NCI-H1105 (cell line): ENCODE measurements at places on chromosomes 4 and X.

DNA sequence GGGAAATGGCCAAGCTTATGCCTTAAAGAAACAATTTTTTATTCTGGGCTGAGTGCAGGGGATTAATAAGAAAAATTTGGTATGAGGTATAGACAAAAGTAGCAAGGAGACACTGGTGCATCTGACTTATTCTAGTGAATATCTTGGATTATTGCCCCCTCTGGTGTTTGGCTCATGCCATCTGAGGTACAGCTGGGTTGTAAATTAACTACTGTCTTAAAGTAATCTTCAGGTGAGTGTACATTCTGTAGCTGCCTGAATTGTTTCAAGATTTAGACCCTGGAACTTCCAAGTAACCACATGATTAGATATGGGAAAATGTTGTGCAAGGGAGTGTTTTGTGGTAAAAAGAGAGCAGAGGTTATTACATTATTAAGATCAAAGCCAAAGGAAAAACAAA lies 988.7 kb downstream of the FAM133A start:
- DNase-seq, result no peak

GRCh38 chr4:128488055-128488705 lies 200.6 kb upstream of the PGRMC2 start:
- no peak for DNase-seq

- DNase-seq, result peak; percentile 3
Observed at GRCh38 chrX:129522184-129523078, 859 bp downstream of the SMARCA1 start.

DNA sequence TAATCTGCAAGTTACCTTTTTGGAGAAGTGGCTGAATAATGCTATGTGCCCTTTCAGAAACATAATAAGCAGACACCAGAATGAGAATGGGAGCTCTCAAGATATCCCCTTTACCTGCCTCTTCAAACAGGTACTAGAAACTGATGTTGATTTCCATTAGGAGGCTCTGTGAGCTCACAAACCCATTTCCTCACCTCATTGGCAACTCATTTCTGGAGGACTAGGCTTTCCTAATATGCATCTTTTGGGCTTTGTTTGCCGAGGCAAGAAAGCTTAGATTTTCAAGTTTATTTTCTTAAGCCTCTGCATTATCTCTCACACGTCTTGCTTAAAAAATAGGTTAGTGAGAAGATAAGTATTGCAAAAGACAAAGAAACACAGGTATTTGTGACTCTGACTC lies 313.1 kb upstream of the IRS4 start:
- DNase-seq, result no peak

DNA sequence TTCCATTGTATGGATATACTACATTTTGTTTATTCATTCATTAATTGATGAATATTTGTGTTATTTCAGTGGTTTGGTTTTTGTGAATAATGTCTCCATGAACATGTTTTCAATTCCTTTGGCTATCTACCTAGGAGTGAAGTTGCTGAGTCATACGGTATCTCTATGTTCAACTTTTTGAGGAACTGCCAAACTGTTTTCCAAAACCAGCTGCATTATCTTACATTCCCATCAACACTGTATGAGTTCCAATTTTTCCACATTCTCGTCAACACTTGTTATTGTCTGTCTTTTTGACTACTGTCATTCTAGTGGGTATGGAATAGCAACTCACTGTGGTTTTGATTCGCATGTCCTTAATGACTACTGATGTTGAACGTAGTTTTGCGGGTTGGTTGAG lies 388.6 kb upstream of the MAGEB2 start:
- no peak for DNase-seq

- DNase-seq, result peak; percentile 1
Observed at GRCh38 chr4:10577508-10578426, 106.8 kb downstream of the CLNK start.

- no peak for DNase-seq
Observed at GRCh38 chr4:133960975-133961374, 240.6 kb downstream of the PABPC4L start.

DNA sequence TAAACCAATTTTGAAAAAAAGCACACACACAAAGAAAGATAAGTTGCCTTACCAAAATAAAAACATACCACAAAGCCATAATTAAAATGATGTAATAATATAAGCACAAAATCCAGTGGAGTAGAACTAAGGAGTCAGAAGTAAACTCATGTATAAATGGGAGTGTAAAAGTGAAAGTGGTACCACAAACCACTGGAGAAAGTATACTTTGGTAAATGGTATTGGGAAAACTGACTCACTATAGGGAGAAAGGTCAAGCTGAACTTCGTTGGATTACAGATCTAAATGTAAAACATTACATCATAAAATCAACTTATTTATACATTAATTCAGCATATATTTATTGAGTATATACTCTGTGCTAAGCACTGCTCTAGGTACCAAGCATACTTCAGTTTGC lies 46.3 kb upstream of the HHIP start:
- no peak for DNase-seq

DNA sequence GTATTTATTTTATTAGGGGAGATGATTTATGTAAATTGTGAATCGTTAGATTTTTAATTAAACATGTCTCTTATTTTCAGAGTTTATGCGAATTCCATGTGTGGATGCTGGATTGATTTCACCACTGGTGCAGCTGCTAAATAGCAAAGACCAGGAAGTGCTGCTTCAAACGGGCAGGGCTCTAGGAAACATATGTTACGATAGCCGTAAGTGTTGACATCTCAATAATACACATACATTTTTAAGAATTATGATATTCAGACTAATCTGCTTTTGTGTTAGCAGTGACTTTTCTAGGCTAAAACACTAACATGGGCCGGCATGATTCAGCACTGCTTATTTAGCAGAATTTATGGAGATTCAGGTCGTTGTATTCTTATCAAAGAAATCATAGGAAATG lies 91.2 kb downstream of the RAP1GDS1 start:
- DNase-seq, result no peak

- no peak for DNase-seq
Observed at GRCh38 chrX:39724544-39724943, 373.2 kb downstream of the BCOR start.

GRCh38 chrX:71910643-71910985 lies at the start of gene NHSL2:
TSS of gene NHSL2 (plus strand) at chrX:71910845.
- peak; percentile 9 for DNase-seq

GRCh38 chr4:55851885-55852284 lies 1.6 kb upstream of the EXOC1 start:
- no peak for DNase-seq

GRCh38 chr4:113524505-113525186 lies 236.9 kb downstream of the CAMK2D start:
- DNase-seq, result no peak

DNA sequence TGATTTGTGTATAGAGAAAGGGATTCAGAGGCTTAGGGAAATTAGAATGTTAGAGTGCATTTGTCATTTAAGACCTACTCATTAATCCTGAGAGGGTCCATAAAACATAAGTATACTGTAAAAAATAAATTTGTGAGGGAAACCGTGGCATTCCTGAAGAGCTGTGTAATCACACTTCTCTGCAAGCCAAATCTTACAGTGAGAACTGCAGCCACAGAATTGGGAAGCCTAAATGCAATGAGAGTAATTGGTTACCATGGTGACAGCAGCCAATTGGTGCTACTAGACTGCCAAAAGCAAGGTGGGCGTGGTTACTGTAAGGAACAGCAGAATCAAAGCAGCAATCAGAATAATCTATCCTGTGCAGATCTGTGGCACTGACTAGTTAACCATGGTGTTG lies 345.2 kb upstream of the GRID2 start:
- DNase-seq, result peak; percentile 45

- no peak for DNase-seq
Observed at GRCh38 chrX:9614016-9614415, 149.2 kb downstream of the TBL1X start.

- no peak for DNase-seq
Observed at GRCh38 chr4:76090241-76090691, 15.8 kb downstream of the ART3 start.

- DNase-seq, result no peak
Observed at GRCh38 chrX:122363112-122363795, 820.8 kb upstream of the GRIA3 start.

DNA sequence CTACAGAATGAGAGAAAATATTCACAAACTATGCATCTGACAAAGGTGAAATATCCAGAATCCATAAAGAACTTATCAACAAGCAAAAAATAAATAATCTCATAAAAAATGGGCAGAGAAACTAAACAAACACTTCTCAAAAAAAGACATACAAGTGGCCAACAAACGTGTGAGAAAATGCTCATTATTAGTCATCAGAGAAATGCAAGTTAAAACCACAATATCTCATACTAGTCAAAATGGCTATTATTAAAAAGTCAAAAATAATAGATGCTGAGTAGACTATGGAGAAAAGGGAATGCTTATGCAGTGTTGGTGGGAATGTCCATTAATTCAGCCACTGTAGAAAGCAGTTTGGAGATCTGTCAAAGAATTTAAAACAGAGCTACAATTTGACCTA lies 533.3 kb downstream of the TMA16 start:
- DNase-seq, result no peak

DNA sequence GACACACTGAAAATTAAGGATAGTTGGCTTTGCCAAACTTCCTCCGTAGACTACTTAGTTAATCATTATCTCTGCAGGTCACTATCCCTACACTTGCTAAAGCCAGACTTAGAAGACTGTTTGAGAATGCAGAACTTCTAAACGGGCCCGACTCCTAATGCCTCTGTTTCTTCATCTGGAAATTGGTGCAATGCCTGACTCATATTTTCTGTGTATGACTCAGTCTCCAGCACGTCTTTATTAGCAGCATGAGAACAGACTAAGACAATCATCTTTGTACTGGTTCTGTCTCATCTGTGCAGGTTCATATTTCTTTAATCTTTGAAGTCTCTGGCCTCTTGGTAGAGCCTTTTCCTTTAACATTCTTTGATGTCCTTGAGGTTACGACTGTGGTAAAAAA lies 411.9 kb upstream of the ACTRT1 start:
- DNase-seq, result no peak

DNA sequence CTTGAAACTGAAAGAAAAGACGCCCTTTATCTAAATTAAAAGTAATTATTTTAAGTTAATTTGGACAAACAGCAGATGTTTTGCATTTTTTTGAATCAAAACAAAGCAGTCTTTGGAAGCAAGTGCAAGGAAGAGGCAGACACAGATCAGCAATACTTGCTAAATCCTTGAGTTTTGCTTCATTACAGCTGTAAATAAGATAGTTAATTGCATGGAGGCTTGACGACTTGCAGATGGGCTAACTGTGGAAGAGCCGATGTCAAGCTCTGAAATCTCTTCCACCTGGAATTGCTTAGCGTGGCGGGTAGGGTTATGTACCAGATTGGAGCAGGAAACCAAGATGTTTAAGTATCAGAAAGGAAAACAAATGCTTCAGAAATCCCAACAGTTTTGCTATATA lies 148.8 kb downstream of the POLA1 start:
- no peak for DNase-seq

- no peak for DNase-seq
Observed at GRCh38 chrX:136880003-136880451, 498 bp downstream of the RBMX start.

DNA sequence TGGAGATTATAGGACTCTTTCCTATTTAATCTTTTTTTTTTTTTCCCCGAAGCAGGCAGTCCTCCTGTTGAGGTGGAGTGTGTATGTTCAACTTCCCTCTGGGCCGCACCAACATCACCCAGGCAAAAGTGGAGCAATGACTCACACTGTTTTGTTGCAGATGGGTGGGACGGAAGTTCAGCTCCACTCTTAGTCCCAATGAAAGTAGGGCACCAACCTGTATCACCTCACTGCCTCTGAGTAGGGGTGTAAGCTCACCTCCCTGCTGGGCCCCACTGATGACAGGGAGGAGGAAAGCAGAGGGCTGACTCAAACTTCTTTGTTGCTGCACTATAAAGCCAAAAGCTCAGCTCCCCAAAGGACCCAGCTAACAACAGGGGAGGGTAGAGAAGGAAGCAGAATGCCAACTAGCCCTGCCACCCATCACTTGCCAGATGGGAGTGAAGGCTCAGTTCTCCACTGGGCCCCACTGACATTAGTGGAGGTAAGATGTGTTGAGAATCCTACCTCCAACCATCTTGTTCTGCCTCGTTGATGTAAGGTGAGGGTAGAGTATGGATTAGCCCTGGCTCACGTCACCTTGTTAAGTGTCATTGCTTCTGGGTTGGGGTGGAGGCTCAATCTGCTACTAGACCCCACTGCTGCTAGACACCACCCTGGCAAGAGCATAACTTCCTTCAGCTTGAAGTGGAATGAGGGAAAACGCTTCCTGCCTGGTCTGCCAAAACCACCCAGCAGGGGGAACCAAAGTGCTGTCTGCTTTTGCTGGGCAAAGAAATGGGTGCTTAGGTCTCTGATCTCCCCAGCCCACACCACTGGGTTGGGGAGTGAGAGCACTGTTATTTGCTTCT lies 14.1 kb downstream of the RPS6KA3 start:
- DNase-seq, result no peak

DNA sequence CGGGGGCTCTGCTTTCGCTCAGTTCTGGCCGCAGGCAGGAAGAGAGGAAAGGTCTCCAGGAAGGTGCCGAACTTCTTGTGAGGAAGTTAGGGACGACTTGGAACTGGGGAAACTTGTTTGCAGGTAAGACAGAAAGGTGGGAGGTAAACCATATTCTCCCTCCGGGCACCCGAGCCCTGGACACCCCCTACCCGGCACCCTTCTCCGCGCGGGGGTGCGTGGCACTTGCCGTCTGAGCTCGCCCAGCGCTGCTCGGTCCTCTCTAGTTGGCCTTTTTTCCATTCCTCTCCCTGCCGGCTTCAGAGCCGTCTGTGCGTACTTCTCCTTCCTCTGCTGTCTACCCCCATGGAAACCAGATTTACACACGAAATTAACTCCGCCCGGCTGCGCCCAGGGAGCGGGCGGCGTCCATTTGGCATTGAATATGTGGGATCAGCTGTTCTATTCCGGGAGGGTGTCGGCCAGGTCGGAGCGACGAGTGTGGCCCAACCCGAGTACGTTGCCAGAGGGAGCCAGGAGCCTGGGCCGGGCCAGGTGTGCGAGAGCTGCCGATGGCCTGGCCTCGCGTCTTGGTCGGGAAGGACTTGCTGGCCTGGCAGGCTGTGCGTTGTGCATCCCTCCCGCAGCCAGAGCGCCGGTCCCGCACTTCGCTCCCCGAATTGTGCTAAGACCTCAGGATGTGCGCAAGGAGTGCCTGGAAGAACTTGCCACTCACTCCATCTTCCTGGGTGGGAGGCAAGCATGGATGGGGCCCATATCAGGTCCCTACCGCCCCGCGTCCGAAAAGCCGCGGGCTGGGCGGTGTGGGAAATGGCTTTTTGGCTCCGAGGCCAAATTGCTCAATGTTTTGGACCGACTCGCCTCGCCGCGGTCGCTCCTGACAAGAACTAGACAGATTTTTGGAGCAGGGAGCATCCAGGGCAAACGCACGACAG lies 1.7 kb downstream of the PDGFRA start:
- DNase-seq, result no peak

DNA sequence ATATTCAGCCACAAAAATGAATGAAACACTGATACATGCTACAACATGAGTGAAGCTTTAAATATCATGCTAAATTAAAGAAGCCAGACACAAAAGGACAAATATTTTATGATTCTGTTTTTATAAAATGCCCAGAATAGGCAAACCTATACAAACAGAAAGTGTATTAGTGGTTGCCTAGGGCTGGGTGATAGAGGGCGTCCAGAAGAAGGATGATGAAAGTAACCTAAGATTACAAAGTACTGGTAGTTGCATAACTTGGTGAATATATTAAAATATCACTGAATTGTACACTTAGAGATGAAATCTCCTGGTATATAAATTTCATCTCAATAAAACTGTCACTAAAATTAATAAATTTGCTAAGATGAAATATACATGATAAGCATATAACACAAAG lies 67.5 kb downstream of the FBXW7 start:
- DNase-seq, result no peak
